ENCODE measurements at places on chromosomes 5 and 9. TPM values are rescaled to one million over a fixed set of nuclear protein-coding genes. Genes with fewer than 3 reads are reported as not detected.

PLCXD3 gene
- not detected for total RNA-seq

- DNase-seq: no peak
Measured at GRCh38 chr5:55450050-55450765, 84.6 kb downstream of the PLPP1 start.

PALM2AKAP2 gene
- total RNA-seq: not detected

DNA sequence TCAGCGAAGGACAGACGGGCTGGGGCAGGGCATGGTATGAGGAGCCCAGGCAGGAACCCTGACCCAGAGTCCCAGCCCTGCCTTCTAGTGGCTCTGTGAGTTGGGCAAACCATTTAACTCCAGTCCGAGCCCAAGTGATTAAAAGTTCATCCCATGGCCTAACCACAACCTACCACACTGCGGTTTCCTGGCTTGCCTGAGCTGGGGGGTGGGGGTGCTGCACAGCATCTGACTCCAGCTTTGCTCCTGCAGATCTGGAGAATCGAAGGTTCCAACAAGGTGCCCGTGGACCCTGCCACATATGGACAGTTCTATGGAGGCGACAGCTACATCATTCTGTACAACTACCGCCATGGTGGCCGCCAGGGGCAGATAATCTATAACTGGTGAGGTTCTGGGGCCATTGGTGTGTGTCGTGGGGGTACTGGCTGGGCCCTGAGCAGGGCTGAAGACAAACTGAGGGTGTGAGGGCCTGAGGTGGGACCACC is 49.0 kb downstream of the STOM start:
- no peak for DNase-seq

DNA sequence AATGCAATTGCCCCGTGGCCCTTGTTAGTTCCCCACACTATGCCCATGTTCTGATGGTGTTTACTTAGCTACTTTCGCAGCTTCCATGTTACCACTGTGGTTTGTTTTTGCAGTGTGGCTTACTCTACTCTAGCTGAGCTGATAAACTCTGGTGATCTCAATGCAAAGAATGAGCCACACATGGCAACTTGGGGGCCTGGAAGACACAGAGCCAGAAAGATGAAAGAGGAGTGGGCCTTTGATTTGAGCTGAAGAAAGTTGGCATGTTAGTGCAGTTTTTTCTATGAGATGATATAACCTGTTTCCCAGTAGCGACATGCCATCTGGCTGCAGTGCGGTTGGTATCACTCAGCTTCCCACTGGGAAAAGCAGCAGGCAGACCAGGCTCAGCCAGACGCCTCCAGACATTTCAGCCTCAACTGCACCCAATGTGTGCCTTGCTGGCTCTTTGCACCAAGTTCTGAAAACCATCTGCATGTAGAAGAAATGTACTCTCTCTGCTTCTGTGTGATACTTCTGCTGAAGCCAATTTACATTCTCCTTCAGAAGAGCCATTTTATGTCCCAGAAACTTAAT is 329.4 kb downstream of the ARHGEF28 start:
- peak; percentile 12 for DNase-seq
